HEK293T (cell line): ENCODE measurements at places on chromosomes 11 and 22.
A peak's percentile ranks its signal among the peaks of the same experiment; 100 is the strongest.

DNA sequence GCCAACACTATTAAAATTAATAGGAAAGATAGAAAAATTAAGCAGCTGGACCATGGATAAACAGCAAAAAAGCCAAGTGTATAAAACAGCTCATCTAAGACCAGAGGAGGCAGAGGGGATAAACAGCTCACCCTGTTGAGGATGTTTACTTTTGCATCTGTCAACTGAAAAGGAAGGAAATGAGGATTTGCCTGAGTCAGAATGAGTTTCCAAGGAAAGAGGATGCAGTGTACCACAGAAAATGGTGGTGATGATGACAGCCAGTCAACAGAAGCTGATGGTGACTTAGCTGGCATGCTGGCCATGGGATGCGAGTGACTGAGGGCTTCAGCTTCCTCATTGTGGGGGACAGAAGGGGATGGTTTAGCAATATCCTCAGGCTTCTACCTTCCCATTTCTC, 183.5 kb downstream of the KIRREL3 start:
- no peak for DNase-seq

DNA sequence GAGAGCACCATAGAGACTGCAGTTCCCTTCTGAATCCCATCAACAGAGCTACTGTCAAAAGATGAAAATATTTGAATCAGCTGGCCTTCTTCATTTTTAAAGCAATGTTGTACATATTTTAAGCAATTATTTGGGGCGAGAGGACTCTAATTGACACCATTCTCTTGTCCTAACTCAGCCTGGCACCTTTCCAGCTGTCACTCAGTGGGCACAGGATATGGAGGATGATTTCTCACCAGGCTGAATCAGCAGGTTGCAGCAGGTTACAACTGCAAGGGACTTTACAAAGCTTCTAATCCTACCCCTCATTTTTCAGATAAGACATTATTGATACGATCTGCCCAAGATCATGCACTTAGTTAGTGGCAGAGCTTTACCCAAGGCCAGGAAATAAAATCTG, 11.9 kb upstream of the WT1 start:
- no peak for DNase-seq

DNA sequence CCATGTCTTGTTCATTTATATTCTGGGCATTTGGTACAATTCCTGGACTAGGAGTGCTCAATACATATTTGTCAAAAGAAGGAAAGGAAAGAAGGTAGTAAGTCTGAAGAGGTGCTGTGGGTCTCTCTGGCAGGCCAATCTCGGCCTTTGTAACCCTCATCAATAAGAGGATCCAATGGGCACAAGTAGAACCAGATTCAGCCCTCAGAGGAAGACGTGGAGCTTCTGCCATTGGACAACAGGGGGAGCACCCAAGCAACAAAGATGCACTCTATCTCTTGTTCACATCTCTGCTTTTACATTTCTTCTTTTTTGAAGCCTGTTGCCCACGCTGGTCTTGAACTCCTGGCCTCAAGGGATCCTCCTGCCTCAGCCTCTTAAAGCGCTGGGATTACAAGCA, 2.2 kb upstream of the VPS11 start:
- DNase-seq = peak; percentile 39

DNA sequence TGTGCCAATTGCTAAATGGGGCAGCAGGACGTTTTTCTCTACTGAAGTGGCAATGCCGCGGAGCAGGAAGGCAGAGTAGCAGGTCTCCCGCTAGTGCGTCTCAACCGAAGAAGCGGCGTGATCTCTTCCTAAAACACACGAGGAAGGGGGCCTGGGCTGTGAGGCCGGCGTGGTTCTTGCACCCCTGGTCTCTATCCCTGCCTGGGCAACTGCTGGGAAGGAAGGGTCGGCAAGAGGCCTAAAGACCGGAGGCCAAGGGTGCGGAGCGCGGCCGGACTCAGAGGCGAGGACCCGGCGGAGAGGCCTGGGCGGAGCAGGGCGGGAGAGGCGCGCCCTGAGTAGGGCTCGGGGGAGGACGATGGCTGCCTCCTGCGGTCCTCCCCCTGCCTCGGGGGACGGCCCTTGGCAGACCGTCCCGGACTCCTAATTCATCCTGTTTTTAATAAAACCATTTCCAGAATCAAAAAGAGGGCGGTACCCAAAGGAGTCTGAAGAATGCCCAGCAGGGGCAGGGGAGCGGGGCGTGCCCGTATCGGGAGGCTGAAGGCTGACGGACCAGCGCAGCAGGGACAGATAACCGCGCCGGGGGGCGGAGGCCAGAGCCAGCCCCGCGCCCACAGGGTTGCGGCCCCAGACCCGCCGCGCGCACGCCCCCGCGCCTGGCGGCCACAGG, 572 bp upstream of the APLP2 start:
- peak; percentile 23 for DNase-seq

DNA sequence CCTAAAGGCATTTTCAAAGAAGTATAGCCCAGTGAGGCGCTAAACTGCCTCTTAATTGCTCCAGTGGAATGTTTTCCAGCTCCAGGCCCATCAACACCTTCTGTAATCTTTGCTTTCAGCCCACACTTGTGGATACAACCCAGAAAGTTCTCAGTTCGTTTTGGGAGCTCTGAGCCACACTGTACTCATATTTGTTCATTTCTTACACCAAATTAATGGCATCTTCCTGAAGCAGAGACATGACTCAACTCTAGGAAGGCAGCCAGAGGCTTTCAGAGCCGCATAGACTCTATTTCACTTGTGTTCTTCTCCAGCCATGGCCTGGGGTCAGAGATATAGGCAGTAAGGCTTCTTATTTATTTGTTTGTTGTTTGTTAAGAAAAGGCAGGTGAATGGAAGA, 175.5 kb upstream of the NCAM1 start:
- DNase-seq = no peak

DNA sequence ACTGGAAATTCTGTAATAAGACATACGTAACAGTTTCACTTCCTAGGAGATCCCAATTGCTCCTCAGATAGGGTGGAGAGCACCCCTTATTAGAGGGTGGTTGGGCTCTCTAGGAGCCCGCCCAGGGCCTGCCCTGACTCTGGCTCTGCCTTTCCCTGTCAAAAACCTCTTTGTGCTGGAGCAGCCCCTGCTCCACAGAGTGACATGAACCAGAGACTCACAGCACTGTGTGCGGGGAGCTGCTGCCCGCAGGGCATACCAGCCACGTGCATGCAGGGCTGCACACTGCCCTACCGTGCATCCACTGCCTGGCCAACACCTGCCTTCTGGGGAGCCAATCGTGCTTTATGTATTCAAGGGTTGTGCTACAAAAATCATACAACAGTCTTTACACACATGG, 24.3 kb downstream of the KCNQ1OT1 start:
- DNase-seq = no peak

DNA sequence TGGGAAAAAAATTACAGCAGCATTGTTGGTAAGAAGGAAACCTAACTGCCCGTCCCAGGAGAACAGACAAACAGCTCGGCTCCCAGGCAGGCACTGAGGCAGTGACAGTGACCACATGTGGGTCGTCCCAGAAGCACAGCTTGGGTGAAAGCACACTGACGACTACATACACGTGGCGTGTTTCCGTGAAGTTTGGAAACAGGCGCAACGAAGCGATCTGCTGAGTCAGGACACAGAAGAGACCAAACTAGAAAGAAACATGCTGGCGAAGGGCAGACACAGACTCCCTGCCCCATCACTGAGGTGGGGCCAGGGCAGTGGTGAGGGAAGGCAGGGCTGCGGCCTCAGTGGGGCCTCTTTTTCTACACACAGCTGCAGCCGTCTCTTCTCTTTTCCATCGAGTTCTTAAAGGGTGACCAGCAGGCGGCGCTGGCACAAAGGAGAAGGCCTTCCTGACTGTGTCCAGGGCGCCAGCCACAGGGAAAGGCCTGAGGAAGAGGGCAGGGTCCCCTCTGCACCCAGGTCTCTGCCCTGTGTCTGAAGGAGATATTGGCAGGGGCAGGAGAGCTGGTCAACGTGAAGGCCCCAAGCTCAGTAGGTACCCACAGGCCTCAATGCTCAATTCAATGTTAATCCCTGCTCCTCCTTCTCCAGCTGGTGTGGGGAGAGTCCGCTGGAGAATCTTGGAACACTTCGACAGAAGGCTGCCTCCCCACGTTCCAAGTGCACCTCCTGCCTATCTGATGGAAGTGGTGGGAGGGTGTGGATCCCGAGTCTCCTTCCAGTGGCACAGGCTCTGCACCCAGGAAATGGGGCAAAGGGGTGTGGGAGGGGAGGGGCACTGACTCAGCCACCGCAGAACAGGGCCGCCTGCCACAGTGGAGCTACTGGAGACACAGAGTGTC, 19.9 kb downstream of the CARS1 start:
- peak; percentile 75 for DNase-seq

DNA sequence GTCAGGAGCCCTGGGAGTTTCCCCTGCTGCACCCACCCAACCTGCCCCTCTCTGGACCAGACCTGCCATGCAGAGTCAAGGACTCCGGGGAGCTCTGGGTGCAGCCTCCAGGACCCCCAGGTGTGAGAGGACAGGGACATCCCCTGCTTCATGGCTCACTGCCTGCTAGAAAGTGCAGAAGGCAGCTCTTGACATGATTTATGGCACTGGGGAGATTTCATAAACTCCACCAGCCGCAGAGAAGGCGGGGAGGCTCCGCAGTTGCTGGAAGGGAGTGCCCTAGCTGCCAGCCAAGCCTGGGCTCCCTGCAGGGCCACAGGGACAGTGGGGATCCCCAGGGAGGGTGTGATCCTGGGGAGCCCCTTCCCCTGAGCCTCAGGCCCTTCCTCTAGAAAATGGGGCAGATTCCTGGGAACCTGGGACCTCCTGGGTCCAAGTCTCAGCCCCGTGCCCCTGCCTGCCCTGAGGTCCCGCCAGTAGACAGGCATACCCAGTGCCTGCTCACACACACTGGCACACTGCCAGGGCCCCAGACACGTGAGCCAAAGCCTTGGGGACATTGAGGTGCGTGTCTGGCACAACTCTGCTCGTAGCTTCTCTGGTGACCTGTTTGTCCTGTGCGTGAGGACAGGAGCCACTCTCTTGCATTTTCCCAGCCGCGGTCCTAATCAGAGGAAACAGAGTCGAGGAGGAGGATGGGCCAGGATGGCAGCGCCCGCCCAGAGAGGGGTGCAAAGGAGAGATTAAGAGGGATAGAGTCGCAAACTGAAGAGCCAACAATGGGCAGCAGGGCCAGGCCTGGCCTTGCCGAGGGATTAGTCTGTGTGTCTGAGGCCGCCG, 13.8 kb downstream of the CABP7 start:
- DNase-seq = peak; percentile 61

GRCh38 chr11:69949327-69949726, 128.8 kb upstream of the ANO1 start:
- DNase-seq = no peak

DNA sequence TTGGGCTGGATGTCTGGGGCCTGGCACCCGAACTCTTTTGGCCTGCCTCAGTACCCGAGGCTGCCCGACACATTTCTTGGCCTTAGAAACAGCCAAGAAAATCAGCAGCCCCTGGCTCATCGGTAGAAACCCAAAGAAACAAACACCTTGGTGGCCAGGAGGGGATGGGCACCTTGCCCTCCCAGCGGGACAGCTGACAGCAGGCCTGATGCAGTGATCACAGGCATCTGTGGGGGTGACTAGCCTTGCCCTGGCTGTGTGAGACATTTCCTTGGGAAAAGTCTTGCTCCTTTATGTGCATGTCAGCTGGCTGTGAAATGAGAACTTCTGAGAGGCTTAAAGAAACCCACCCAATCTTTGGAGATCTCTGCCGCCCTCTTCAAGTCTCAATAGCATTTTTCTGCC, 60.9 kb downstream of the SMIM38 start:
- no peak for DNase-seq

GRCh38 chr11:64020976-64021756, 14.6 kb upstream of the FLRT1 start:
- no peak for DNase-seq

GRCh38 chr11:2678396-2678795, 21.4 kb downstream of the KCNQ1OT1 start:
- no peak for DNase-seq

DNA sequence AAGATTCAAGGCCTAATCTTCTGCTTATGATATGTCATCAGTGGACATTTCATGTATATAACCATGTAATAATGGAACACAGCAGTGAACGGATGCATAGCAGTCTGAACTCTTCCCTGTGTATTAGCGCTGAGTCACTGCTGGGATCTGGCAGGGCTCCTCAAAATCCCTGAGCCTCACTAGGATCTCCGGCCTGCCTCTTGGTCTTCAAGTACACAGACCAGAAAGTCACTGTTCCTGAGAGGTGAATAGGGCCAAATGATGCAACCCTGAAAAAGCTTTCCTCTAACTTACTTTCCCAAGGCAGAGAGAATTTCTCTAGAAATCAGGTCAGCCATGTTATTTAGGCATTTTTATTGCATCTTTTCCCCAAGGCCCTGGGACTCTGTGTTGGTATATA, 35.0 kb downstream of the POU2AF1 start:
- no peak for DNase-seq

DNA sequence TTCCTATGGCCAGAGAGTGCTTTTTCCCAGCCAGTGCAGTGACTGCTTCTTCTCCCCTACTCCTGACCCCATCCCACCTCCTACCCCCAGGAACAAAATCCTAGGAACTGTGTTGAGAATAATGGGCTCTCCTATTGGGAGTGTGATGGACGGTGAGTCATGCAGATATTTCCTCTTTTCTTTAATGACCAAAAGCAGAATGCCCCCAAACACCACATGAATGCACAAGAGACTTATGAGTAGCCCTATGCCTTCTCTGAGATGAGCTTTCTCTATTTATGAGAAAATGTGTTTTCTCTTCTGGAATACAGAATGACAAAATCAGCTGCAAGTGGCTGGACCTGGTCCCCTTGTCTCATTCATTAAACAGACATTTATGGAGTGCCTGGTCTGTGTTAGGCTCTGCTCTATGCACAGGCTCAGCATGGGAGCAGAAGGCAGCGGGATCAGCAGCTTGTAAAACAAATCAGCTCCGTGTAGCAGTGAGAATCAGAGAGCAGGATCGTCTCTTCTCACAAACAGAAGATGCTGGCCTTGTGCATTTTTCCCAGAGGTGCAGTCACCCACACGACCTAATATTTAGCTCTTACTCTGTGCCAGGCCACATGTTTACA, 47.5 kb upstream of the GALNT18 start:
- DNase-seq = peak; percentile 27

DNA sequence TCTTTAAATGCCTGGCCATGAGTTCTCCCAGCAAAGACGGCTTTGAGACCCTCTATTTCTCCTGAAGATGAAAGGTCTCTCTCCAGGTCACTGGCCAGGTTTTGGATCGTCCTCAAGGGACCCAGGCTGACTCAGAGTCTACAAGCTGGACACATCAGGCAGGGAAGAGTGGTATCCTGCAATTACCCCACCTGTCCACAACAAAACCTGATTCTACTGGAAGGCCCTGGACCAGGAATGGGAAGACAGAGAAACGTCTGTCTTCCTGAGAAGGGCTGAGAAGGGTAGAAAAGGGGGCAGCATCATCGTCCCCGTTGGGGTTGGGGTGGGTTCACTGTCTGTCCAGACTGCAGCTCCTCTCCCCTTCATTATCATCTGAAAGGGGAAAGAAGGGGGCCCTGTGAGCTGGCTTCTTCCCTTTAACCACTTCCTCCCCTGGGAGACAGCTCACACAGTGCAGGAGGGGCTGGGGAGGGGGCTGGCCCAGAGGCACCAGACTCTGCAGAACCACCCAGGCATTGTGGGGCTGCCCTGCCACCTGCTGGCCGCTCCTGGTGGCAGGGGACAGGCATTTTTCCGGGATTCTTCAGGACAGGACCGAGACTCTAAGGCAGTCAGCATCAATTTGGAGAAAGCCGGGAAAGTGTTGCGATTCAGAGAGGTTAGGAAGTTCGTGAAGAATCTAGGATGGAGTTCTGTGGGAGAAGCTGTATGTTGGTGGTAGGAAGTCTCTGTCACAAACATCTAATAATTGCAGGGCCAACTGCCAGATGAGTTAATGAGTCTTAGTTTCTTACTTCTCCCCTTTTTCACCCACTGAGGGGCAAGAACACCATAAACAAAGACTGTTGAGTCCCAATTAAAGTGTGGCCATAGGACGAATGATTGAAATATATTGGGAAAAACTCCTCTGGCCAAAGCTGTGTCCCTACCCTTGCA, 57.6 kb downstream of the SYN3 start:
- peak; percentile 78 for DNase-seq
